ENCODE measurements at places on chromosomes 12 and 14.

- no peak for DNase-seq
Measured at GRCh38 chr14:99749763-99750715, 43.2 kb upstream of the EML1 start.

DNA sequence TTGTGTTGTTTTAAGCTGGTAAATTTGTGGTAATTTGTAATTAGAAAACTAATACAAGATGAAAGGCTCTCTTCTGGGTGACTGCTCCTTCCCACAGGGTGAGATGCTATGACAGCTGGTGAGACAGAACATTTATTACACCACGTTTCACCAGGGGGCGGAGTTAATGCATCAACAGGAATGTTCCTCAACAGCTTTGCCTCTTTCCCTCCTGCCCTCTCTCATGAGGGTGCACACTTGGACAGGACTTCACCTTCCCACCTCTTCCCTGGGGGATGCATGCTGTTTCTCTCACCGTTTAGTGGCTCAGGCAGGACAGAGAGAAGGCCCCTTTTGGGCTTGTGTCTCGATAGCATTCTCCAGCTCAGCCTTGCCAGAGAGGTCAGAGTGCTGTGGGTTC, 13.4 kb upstream of the PPP1R1A start:
- DNase-seq, result no peak

GRCh38 chr14:104927432-104927816, 2.7 kb downstream of the PLD4 start:
- no peak for DNase-seq

GRCh38 chr12:131971226-131971625, 21.5 kb downstream of the EP400 start:
- no peak for DNase-seq

DNA sequence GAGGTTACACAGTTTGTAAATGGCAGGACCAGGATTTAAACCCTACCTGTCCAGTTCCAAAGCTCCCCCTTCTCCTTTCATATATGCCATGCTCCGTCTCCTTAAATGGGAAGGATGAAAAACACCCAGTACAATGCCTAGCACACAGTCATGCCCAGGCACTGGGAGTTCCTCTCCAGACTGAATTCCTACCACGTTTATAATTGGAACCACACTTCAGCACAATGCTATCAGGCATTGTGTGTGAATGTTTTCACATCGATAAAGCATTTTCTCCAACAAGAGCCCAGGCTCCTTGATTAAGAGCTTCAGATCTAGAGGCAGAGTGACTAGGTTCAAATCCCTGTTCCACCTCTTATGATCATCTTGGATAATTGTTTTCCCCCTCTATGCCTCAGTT, 2.7 kb upstream of the NUAK1 start:
- DNase-seq, result no peak

- no peak for DNase-seq
Measured at GRCh38 chr12:128969480-128970055, 116.3 kb downstream of the GLT1D1 start.

- DNase-seq, result no peak
Measured at GRCh38 chr12:72836194-72836593, 564.0 kb downstream of the TRHDE start.

- DNase-seq, result no peak
Measured at GRCh38 chr12:63909746-63910145, 65.2 kb downstream of the SRGAP1 start.

- no peak for DNase-seq
Measured at GRCh38 chr14:101186992-101187815, 283.7 kb upstream of the RTL1 start.

DNA sequence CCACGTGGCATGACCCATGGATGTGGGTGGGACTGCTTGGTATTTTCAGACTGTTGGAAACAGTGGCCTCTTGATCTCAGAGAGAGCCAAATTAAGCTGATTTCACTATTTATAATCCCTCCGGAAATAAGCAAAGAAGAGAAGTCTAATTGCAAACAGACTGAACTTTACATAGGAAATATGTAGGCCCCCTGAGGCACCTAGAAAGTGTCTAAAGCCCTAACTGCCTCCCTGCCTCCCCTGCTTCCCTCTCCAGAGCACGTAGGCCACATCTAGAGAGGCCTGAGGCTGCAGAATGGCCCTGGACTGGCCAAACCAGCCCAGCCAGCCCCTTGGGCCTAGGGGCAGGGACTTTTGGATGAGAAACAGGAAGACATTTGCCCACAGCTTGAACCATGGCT, 123.8 kb downstream of the ZFP36L1 start:
- DNase-seq, result no peak

DNA sequence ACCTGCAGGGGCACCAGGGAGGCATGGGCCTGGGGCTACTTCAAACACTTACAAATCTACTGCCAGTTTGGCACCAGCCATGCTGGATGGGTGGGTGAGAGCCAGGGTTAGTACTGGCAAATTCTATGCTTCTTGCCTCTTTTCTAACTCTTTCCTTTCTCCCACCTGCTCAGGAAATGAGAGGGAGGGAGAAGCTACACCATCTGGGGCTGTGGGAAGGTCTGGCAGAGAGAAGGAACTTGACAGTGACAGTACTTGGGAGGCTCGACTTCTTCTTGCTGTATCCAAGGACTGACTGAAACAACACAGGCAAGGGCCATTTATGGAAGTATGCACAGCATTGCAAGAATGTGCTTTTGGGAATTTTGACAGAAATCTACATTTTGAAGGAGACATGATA, 149.6 kb upstream of the DYRK2 start:
- no peak for DNase-seq

- DNase-seq, result no peak
Measured at GRCh38 chr14:87468531-87468930, 524.5 kb downstream of the GALC start.

- no peak for DNase-seq
Measured at GRCh38 chr12:103962493-103962892, 3.2 kb upstream of the TDG start.

GRCh38 chr14:77579065-77579464, 37.4 kb downstream of the SPTLC2 start:
- DNase-seq, result no peak

DNA sequence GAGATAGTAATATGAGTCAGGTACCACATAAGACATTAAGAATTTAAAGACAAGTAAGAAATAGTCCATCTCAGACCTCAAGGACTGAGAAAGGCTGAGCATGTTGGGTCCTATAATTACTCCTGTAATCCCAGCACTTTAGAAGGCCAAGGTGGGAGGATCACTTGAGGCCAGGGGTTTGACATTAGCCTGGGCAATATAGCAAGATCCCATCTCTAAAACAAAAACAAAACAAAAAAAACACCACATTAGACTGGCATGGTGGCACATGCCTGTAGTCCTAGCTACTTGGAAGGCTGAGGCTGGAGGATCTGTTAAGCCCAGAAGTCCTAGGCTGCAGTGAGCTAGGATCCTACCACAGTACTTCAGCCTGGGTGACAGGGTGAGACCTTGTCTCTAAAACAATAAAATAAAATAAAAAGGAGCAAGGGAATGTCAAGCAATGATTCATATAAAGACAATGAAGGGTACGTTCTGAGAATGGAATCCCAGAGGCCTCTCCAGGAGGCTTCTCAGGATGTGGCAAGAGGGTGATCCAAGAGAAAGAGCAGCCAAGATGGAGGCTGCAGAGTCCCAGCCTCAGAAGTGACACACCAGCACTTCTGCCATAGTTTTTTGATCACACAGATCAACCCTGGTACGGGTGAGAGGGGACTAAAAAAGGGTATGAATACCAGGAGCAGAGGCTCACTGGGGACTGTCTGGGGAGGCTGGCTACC, 206.4 kb downstream of the CRADD start:
- DNase-seq, result no peak

DNA sequence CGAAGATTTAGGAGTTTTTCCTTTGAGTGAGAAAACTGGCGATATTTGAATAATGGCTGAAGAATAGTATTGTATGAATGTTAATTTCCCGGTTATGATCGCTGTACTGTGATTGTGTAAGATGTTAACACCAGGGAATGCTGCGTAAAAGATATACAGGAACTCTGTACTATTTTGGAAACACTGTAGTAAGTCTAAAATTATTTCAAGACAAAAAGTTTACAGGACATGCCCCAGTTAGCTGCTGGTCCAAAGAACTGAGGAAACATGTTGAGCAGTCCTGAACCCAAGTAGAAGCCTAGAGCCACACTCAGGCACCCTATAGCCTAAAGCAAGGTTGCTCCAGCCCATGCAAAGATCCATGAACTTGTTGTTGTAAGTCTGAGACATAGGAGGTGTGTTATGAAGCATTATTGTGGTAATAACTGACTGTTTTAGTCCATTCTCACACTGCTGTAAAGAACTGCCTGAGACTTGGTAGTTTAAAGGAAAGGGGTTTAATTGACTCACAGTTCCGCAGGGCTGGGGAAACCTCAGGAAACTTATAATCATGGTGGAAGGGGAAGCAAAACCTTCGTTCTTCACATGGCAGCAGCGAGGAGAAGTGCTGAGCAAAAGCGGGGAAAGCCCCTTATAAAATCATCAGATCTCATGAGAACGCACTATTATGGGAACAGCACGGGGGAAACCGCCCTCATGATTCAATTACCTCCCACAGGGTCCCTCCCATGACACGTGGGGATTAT, 99.8 kb upstream of the RESF1 start:
- DNase-seq, result no peak

DNA sequence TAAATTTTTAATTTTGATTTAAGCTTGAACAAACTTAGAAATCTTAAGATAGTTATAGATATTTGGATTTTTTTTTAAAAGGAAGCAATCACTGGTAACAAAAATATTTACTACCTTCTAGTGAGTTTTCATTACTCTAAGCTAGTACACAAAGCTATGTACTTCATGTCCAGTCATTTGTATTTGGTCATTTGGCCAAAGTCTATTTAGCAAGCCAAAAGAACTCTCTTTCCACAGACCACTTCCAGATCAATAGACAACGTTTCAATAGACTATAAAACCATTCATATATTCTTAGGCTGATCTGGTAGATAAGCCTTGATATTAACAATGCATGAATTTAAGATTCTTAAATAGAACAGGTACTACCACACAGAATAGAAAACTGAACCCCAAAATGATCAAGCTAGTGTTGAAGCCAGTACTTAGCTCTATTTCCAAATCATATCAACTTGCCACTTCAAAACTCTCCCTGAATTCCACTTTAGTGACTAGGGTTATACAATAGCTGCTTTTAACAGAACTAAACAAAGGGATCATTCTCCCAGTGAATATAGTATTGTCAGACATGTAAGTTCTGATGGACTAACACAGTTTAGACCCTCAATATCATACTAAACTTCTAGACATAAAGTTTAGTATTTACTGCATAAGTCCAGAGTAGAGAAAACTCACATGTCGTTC, 21.7 kb downstream of the CAPRIN2 start:
- no peak for DNase-seq

GRCh38 chr12:92030618-92031017, 115.0 kb downstream of the BTG1 start:
- no peak for DNase-seq

- no peak for DNase-seq
Measured at GRCh38 chr12:2170376-2170775, 117.6 kb downstream of the CACNA1C start.

DNA sequence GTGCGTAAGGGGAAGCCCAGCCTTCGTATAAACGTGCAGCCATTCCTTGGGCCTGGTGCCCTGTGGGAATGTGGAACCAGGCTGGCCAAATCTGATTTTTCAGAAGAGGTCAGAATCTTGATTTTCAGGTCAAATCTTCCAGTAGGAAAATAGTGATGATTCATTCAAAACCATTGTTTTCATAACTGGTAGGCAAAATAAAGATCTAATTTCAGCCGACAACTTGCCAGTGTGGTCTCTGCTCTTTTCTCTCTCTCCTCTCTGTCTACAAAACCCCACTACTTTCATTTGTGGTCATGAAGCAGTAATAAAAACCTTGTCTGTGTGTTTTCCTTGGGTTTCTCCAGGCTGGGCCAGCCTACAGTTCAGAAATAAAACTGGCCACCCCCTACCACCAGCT, 135.1 kb downstream of the RBM19 start:
- DNase-seq, result no peak

DNA sequence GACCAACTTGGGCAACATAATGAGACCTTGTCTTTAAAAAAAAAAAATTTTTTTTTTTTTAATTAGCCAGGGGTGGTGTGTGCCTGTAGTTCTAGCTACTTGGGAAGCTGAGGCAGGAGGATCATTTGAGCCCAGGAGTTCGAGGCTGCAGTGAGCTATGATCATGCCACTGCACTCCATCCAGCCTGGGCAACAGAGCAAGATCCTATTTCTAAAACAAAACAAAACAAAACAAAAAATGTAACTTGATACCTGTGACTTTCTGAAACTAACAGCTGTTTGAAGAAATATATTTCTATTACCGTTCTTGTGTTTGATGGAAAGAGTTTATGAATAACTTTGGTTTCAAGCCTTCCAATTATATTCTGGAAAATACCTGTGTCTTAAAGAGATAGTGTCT, 1.7 kb upstream of the ACACB start:
- no peak for DNase-seq

GRCh38 chr14:39704594-39704993, 272.4 kb upstream of the FBXO33 start:
- no peak for DNase-seq

- DNase-seq, result no peak
Measured at GRCh38 chr14:91098591-91098990, 15.3 kb upstream of the DGLUCY start.

DNA sequence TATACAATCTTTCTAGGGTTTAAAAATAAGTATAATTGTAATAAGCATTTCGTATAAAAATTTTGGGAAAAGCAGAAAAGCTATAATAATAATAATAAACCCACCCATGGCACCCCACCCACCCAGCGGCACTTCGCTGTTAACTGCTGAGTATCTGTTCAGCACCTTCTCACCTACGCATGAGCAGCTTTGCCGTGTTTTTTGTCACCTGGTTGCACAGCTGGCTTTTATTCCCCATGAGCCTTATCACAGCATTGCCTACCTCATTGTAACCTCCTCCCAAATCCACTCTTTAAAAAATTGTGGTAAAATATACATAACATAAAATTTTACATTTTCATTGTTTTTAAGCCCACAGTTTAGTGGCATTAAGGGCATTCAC, 34.7 kb downstream of the CYP46A1 start:
- no peak for DNase-seq

DNA sequence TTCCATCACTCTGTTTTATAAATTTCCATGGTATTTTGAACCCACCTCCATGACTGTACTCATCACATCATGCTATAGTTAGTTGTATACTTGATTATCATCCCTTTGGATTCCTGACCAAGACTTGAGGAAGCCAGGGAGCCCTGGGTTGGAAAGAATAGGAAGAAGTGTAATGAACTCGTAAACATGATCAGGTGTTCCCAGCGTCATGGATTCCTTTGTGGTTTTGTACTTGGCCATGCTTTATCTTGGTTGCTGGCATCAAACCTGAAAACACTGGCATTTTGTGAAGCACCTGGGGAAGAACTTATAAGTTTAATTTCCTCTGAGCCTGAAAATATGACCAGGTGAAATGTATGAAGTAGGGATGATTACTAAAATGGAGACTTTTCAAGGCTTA, 76.4 kb downstream of the CHST11 start:
- DNase-seq, result no peak

GRCh38 chr12:22447223-22447622, 97.1 kb downstream of the C2CD5 start:
- no peak for DNase-seq

Measured in iPS DF 6.9 (cell line).